ENCODE measurements at places on chromosomes 3 and 15.
A peak's percentile ranks its signal among the peaks of the same experiment; 100 is the strongest.

GRCh38 chr3:129650256-129650872, 43.9 kb upstream of the PLXND1 start:
- DNase-seq = no peak

- no peak for DNase-seq
Measured at GRCh38 chr3:171372694-171373093, 87.5 kb downstream of the TNIK start.

DNA sequence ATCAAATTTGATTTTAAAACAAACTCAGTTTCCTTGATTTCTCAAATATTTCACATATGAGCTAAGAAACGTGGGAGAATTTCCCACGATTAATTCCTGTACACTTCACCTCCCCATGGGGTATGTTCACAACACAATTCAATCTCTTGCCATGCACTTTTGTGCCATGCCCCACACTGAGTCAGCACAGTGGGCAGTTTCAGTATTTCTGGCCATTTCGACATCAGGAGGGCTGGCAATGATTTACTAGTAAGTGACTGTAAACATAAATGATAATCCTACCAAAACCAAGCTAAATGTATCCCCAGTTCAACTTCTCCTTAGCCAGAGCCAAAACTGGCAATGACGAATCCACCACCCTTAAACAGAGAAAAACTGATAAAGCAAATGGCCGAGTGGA, 293.6 kb downstream of the FGF12 start:
- no peak for DNase-seq

- no peak for DNase-seq
Measured at GRCh38 chr3:142888099-142888480, 793 bp downstream of the PCOLCE2 start.

DNA sequence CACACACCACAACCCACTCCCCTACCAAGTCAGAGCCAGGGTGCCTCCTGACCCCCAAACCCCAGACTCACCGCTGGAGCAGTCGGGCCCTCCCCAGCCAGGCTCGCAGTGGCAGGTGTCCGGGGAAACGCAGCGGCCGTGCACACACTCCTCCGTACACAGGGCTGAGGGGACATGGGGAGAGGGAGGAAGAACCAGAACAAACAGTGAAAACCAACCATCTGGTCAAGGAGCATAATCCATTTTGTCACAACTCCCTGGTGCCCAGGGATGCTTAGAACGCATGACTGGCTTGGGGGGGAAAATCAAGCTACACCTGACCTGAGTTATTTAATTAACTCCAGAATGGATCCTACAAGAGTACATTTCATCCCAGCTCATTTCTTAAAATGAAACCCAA, 159.2 kb downstream of the MEGF11 start:
- DNase-seq = no peak

GRCh38 chr3:61537366-61537765, 24.0 kb upstream of the PTPRG start:
- DNase-seq = no peak

- no peak for DNase-seq
Measured at GRCh38 chr3:40973141-40973540, 226.2 kb upstream of the CTNNB1 start.

DNA sequence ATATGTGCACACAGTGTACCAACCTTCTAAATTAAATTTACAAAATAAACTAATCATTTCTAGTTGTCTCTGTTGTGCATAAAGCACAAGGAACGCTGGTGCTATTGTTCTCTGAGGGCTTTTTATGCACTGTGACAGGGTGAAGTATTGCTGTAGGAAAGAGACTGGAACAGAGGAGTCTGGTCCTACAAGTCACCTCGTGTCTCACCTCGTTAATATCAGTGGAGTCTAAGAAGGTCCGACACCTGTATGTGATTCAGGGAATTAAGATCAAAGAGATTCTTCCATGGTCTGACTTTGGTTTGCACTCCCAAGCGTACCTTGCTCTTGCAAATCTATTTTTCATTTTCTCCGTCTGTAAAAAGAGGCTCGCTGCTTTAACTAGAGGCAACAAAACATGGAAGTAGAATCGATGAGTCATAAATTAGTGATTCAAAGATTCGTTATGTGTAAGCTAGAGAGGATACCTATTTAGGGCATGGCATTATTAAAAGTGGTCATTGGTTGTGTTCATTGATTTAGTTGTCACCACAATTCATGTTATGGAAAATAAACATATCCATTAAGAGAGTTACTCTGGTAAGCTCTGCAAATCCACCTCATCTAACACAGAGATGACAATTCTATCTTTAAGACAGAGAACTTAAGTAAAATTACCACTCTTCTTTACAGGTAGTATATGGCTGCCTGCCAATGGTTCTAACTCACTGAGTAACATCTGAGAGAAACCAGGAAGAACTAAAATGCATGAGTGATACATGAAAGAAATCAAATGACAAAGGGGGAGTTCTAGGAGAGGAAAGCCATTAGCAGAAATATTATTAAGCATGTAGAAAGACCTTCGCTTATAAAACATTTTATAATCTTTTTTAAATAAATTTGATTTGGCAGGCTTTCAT, 219.4 kb upstream of the GBE1 start:
- no peak for DNase-seq

- no peak for DNase-seq
Measured at GRCh38 chr15:28961391-28961790, 75.6 kb downstream of the APBA2 start.

GRCh38 chr15:84894736-84895425, 10.4 kb downstream of the SLC28A1 start:
- no peak for DNase-seq

GRCh38 chr3:79427081-79427480, 340.7 kb downstream of the ROBO1 start:
- DNase-seq = no peak

GRCh38 chr3:185335799-185336198, 27.1 kb upstream of the MAP3K13 start:
- no peak for DNase-seq

DNA sequence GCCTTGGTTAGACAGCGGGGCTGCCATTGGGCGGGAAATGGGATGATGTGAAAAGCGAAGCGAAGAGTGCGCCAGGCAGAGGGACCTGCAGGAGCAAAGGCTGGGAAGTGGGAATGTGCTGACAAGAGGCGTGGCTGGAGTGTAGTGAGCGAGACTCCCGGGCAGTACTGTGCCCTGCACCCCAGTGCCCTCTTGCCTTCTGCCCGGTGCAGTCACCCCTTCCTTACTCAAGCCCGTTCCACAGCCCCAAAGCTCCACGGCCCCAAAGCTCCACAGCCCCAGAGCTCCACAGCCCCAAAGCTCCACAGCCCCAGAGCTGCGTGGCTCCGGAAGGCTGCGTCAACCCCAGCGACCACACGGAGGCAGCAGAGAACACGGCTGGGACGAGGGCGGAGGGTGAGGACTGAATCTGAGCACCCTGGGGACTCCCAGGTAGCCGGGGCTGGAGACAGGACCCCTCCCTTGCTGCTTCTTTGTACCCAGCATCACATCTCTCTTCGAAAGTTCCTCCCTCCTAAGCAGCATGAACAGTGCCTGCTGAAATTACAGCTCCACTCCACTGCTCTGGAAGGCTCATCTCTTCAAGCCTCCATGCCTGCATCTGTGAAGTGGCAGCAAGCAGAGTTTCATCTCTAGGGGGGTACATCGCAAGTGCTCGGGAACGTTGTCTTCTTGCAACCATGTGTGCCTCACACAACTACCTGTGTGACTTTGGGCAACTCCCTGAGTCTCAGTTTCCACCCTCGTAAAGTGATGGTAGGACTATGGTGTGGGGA, 108.9 kb downstream of the FBLN2 start:
- DNase-seq = peak; percentile 51

DNA sequence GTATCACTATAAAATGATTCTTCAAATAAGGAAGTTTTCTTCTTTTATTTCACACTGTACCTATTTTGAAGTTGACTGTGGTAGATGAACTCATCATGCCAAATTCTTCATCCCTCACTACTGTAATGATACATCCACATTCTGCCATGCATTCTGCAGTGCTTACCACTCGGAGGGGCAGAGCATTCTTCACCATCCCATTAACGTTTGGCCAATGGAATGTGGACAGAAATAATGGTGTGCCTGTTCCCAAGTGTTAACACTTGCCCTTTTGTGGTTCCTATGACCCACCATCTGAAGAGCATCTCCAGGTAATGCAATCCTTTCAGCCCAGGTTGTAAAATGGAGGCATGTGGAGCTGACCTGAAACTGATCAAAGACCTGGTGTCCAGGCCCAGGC, 18.6 kb downstream of the GOLIM4 start:
- DNase-seq = no peak

DNA sequence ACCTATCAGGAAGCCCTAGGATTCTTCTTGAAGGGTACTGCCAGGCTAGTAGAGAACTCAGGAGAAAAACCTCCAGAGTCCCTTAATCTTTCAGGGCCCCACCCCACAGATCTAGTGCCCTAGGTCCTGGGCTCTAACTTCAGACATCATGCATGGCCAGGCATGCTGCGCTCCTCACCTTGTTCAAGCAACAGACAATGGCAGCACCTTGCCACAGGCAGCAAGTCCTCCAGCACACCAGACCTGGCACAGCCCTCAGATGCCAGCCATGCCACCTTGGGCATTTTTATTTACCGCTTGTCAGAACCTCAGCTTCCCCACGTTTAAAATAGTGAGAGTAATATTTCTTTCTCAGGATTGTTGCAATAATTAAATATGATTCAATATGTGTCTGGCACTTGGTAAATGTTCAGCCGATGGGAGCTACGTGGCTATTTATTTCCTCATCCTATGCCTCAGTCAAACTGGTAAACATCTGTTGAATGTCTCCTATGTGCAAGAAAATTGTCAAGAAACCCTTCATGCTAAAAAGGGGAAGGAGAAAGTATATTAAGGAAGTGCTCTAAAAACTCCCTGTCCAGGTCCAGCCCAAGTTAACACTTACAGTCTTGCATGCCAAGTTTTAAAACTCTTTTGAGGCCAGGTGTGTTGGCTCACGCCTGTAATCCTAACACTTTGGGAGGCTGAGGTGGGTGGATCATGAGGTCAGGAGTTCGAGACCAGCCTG, 14.5 kb upstream of the CCR1 start:
- DNase-seq = no peak

GRCh38 chr3:146189519-146190173, 28.7 kb upstream of the PLOD2 start:
- peak; percentile 28 for DNase-seq

DNA sequence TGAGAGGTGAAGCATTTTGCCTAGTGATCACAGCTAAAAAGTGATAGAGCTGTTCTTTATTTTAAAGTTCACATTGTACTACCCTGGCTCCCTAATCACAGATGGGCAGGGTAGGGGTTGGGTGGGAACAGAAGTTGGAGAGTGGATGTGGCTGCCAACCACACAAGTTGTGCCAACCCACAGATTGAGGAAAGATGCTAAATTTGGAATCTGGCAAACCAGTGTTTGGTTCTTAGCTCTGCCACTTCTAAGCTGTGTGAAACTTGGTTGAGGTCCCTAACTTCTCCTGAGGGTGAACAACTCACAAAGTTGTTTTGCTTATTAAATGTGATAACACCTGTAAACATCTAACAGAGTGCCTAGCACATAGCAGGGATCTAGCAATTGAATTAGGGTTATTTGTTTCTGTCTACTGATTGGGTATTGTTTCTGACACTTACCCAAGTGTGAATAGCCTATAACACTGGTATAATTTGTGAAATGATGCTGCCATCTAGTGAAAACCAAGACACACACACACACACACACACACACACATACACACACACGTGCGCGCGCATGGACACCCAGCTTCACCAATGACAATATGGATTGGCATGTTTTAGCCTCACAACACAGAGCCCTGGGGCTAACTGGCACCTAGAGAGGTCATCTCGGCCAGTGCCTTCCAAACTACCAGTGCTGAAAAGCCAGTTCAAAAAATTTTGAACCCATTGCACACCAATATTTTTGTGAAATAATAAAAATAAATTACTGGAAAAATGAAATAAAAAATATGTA, 25.3 kb downstream of the ADGRG7 start:
- DNase-seq = no peak

- DNase-seq = no peak
Measured at GRCh38 chr15:83064859-83065258, 2.2 kb downstream of the BTBD1 start.

GRCh38 chr3:37741644-37742043, 120.0 kb upstream of the CTDSPL start:
- DNase-seq = no peak

DNA sequence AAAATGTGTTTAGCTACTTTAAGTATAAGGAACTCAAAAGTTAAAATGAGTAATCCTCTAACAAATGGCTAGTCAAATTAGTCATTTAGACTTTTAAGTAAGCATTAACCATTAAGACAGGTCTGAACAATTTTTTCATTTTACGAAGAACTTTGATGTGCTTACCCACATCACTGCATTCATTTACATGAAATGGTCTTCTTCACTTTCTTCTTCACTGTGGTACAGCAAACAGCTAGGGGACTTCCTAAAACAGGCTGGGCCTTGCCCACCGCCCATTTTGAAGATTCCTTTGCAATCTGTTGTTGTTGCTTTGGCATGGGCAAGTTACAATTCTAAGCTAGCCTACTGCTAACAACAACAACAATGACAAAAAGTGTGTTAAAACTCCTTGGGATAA, 67.4 kb downstream of the CBLB start:
- no peak for DNase-seq

All from naive thymus-derived CD8-positive, alpha-beta T cell (primary cell).